ENCODE measurements at places on chromosomes 4 and X.

DNA sequence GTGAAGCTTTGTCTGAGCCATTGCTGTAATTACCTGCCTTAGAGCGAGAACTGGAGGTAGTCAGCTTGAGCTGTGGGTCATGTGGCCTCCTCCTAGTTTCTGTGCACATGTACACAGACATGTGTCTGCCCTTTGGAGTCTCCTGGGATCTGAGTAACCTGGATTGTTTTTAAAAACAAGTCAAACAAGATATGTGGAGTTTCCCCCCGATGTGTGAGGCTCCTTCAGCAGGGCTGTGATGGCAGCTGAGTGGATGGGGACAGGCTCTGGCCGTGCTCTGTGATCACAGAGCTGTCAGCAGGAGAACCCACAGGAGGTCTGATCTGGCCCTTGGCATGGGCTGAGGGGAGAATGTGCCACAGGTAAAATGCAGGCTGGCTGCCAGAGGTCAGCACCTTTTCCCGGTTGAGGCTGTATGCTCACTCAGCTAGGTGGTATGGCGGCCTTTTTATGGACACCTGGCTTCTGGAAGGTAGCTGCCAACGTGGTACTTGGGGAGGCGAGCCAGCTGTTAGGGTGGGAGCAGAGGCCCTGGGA is 38.4 kb downstream of the NOP14 start:
- no peak overlapping the region for H3K4me3 ChIP-seq
- H3K27me3 ChIP-seq, result no peaks in the 10 kb centered on the region
- H3K27ac ChIP-seq, result no peak overlapping the region
- no peaks in the 10 kb centered on the region for H3K36me3 ChIP-seq

- no peaks in the 10 kb centered on the region for H3K4me1 ChIP-seq
- H3K36me3 ChIP-seq, result no peaks in the 10 kb centered on the region
- no peak for DNase-seq
- no peak overlapping the region for H3K27ac ChIP-seq
- no peaks in the 10 kb centered on the region for H3K27me3 ChIP-seq
Observed at GRCh38 chr4:38266616-38267015, 306.4 kb downstream of the PTTG2 start.

DNA sequence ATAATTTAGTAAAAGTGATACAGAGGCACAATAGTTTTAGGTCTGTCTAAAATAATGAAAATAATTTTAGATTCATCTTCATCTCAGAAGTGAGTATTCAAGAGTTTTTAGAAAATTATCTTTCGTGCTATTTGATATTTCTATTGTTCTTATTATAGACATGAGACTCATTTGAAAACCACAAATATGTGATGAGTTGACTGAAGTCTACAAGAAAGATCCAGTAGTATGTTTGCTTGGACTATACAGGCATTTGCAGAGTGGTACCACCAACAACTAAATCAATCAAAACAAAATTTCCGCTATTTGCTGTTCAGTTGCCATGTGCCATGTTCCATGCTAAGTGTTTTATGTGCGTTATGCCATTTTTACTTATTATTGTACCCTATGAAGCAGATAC is 1318.5 kb downstream of the STIM2 start:
- no peak overlapping the region for H3K4me3 ChIP-seq
- no peak for DNase-seq
- H3K36me3 ChIP-seq, result no peaks in the 10 kb centered on the region
- no peaks in the 10 kb centered on the region for H3K27me3 ChIP-seq
- H3K4me1 ChIP-seq, result no peaks in the 10 kb centered on the region

GRCh38 chr4:52038103-52038912 is at the start of gene SGCB:
Gene SGCB, minus strand, starts transcription at chr4:52038299. Its CDS starts 40 bp downstream, at chr4:52038259.
- DNase-seq, result peak; percentile 65
- no peak within 1 kb of the TSS for H3K27ac ChIP-seq
- no peaks in the 10 kb centered on the region for H3K27me3 ChIP-seq
- peaks cover 4% of the 10 kb centered on the region for H3K4me1 ChIP-seq

GRCh38 chr4:165600959-165601683 is 222.3 kb downstream of the CPE start:
- H3K36me3 ChIP-seq, result no peaks in the 10 kb centered on the region
- H3K27ac ChIP-seq, result no peak overlapping the region
- no peak for DNase-seq
- H3K27me3 ChIP-seq, result no peaks in the 10 kb centered on the region
- H3K4me3 ChIP-seq, result no peak overlapping the region

DNA sequence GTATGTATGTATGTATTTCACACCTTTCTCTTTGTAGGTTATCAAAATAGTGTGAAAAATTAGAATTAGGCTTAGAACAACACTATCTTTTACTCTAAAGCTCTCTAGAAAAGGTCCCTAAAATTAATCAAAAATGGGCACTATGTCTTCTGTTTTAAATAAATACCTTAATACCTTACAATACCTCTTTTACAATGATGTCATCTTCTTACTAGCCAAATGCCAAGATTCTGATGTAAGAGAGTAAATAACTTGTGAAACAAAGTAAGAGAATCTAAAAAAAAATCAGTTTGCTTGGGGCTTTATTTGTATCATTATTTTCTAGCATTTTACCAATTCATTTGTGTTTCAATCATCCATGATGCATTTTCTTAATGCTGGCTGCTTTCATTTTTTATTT is 402.2 kb upstream of the MAGEB2 start:
- H3K4me1 ChIP-seq, result no peaks in the 10 kb centered on the region
- no peaks in the 10 kb centered on the region for H3K27me3 ChIP-seq
- H3K4me3 ChIP-seq, result no peak overlapping the region
- H3K27ac ChIP-seq, result no peak overlapping the region

DNA sequence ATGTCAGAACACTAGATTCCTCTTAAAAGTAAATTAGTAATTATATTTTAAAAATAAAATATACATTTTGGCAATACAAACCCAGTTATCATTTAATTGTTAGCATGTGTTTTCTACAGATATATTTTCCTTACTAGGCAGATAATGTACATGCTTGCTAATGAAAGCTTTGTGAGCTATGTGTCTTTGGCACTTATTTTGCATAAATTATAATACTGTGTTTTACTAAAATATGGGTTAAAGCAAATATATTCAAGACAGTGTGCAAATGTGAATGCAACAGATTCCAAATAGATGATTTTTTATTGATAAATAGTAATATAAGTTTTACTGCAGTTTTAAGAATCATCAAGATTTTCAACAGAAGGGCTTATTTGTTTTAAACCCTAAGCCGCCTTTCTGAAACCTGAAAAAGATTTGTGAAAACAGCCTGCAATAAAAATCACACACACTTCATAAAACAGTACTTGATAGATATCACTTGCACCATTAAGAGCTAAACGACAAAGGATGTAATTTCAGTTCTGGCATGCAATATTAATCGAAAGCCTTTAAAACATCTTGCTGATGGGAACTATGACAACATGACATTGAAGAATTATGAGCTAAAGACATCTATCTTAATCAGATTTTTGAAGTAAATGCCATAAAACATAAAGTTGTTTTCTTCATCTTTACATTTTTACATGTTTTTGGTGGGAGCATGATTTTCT is 333.3 kb downstream of the DCTD start:
- H3K4me3 ChIP-seq, result no peak overlapping the region
- H3K4me1 ChIP-seq, result peaks cover 4% of the 10 kb centered on the region
- H3K36me3 ChIP-seq, result no peaks in the 10 kb centered on the region
- no peaks in the 10 kb centered on the region for H3K27me3 ChIP-seq
- no peak overlapping the region for H3K27ac ChIP-seq

DNA sequence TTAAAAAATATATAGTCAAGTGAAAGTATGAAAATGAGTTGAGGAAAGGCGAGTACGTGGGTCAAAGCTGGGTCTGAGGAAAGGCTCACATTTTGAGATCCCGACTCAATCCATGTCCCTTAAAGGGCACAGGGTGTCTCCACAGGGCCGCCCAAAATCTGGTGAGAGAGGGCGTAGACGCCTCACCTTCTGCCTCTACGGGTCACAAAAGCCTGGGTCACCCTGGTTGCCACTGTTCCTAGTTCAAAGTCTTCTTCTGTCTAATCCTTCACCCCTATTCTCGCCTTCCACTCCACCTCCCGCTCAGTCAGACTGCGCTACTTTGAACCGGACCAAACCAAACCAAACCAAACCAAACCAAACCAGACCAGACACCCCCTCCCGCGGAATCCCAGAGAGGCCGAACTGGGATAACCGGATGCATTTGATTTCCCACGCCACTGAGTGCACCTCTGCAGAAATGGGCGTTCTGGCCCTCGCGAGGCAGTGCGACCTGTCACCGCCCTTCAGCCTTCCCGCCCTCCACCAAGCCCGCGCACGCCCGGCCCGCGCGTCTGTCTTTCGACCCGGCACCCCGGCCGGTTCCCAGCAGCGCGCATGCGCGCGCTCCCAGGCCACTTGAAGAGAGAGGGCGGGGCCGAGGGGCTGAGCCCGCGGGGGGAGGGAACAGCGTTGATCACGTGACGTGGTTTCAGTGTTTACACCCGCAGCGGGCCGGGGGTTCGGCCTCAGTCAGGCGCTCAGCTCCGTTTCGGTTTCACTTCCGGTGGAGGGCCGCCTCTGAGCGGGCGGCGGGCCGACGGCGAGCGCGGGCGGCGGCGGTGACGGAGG is at the start of gene FMR1:
Gene FMR1, plus strand, starts transcription at position 728 of the 831 bp plus-strand sequence. CDS start 261 bp downstream, outside the sequence.
- no peaks in the 10 kb centered on the region for H3K36me3 ChIP-seq
- peak within 1 kb of the TSS; percentile 97 for H3K27ac ChIP-seq
- H3K27me3 ChIP-seq, result no peaks in the 10 kb centered on the region

- H3K4me3 ChIP-seq, result no peak overlapping the region
- no peak overlapping the region for H3K27ac ChIP-seq
- no peaks in the 10 kb centered on the region for H3K36me3 ChIP-seq
Observed at GRCh38 chrX:29992083-29992482, 223.3 kb upstream of the MAGEB2 start.

- H3K4me3 ChIP-seq, result no peak overlapping the region
- H3K27ac ChIP-seq, result no peak overlapping the region
- H3K27me3 ChIP-seq, result no peaks in the 10 kb centered on the region
- DNase-seq, result no peak
Observed at GRCh38 chr4:26896636-26897035, 36.0 kb downstream of the STIM2 start.

DNA sequence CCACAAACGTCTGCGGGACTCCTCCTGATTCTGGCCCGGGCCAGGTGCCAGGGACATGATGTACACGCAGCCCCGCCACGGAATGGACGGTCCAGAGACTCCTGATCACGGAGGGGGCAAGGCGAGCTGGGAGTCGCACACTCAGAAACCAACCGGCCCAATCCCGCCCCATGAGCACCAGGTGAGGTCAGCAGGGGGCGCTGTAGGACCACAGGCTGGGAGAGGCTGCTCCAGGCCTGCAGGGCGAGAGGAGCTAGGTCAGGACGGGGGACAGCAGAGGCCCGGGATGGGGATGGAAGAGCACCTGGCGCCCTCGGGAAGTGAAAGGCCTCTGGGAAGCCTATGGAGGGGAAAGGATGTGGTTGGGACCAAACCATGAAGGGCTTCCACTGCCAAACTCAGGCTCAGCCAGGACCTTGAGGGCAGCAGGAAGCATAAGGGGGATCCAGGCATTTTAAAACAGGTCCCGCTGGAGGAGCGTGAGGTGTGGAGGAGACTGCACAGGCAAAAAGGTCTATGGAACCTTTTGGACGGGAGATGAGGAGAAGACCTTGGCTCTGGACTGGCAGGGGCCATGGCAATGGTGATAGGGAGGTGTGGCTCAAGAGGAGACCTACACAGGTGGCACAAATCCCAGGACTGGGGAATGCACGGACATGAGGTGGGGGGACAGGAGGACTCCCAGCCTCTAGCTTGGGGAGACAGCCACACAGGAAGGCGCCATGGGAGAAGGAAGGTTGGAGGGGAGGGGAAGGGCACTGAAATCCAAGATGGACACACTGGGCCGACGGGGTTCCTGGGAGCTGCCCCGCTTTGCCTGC is 79.2 kb downstream of the MTMR1 start:
- H3K36me3 ChIP-seq, result no peaks in the 10 kb centered on the region
- no peak overlapping the region for H3K4me3 ChIP-seq
- no peaks in the 10 kb centered on the region for H3K4me1 ChIP-seq
- no peaks in the 10 kb centered on the region for H3K27me3 ChIP-seq
- no peak overlapping the region for H3K27ac ChIP-seq
- DNase-seq, result peak; percentile 80

DNA sequence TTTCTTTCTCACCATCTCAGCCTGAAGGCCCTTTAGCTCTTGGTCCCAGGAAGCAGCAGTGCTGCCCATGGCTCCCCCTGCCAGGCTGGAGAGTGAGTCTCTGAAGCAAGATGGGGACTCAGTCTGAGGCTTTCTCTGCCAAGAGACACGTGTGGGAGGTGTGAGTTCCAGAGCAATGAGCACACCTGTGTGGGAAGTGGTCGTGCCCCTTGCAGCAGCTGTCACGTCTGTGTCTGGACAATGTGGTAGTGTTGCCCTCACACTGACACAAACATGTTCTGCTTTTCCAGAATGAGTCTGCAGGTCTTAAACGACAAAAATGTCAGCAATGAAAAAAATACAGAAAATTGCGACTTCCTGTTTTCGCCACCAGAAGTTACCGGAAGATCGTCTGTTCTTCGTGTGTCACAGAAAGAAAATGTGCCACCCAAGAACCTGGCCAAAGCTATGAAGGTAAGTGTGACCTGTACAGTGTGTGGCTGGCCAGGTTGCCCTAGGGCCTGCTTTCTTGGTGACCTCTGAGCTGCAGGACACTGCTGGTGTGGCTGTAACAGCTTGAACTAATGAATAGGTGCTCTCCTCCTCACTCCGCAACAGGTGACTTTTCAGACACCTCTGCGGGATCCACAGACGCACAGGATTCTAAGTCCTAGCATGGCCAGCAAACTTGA is 1.9 kb downstream of the TACC3 start:
- H3K27me3 ChIP-seq, result no peaks in the 10 kb centered on the region
- peaks cover 5% of the 10 kb centered on the region for H3K36me3 ChIP-seq
- no peak for DNase-seq
- peak overlapping the region; percentile 94 for H3K27ac ChIP-seq
- H3K4me1 ChIP-seq, result peaks cover 6% of the 10 kb centered on the region

DNA sequence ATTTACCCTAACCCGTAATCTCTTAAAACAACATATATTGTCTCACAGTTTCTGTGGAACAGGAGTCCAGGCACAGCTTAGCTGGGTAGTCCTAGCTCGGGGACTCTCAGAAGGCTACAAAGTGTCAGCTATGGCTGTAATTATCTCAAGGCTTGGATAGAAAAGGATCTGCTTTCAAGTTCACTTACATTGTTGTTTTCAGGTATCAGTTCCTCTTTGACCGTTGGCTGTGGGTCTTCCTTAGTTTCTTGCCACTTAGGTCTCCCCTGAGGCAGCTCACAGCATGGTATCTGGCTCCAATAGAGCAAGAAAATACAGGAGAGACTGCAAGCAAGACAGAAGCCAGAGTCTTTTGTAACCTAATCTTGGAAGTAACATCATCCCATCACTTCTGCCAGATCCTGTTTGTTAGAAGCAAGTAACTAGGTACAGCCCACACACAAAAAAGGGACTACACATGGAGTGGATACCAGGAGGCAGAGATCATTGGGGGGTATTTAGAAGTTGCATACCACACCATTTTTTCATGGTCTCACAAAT is 137.0 kb downstream of the MAGEB5 start:
- H3K36me3 ChIP-seq, result no peaks in the 10 kb centered on the region
- DNase-seq, result no peak
- no peaks in the 10 kb centered on the region for H3K4me1 ChIP-seq
- no peaks in the 10 kb centered on the region for H3K27me3 ChIP-seq

DNA sequence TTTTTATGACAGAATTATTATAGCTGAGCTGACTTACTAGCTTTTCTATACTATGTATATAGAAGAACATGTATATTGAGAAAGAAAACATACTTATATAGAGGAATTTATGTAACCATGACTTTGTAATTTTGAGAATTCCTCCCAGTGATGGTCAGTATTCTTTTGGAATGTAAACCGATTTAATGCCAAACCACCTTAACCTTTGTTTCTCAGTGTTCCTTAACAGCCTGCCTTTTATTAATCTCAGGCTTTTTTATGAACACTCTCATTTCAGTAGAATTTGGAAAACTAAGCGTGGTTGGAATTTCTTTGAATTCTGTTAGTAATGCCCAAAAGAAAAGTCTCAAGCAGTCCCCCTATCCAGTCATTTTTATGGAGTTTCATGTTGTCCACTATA is 47.0 kb downstream of the MOSPD2 start:
- H3K4me3 ChIP-seq, result no peak overlapping the region
- no peak for DNase-seq
- no peaks in the 10 kb centered on the region for H3K27me3 ChIP-seq
- no peaks in the 10 kb centered on the region for H3K36me3 ChIP-seq
- no peaks in the 10 kb centered on the region for H3K4me1 ChIP-seq

Measured in Caco-2 (cell line).